ENCODE measurements at places on chromosomes 5 and 9.

GRCh38 chr5:9799606-9800005, 169.5 kb upstream of the TAS2R1 start:
- no peak for DNase-seq

DNA sequence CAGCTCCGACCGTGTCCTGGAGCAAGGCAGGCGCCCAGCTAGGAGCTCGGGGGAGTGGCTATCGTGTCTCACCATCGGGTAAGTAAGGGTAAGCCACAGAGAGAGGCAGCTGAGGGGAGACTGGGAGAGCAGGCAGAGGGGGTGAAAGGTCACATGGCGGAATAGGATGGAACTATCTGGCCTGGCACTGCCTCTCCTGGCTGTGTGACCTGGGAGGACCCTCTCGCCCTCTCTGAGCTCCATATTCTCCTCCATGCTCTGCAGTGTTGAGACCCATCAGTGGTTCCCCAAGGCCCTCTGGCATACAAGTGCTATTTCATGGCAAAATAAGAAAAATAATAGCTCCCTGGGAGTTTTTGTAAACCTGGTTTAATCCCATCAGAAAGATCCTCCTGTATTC, 43.9 kb upstream of the ASS1 start:
- DNase-seq = no peak

DNA sequence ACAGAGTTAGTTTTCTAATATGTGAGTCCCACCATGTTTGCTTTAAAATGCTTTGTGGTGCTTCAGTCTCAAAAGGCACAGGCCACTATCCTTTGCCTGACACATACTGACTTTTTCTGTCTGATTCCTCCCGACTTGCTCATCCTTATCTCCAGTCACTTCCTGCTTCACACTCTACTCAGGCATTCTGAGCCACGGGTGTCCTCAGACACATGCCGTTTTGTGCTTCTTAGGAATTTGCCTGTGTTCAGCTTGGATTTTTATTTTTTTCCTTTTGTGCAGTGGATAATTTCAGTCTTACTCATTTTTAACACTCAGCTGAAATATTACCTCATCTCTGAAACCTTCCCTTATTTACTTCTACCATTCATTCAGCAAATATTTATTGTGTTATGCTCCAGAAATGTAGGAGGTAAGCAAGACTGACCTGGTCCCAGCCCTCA, 54.1 kb downstream of the MAN2A1 start:
- DNase-seq = no peak

- DNase-seq = no peak
These were observed 131.2 kb downstream of the FBN2 start for GRCh38 chr5:128406803-128407202.

DNA sequence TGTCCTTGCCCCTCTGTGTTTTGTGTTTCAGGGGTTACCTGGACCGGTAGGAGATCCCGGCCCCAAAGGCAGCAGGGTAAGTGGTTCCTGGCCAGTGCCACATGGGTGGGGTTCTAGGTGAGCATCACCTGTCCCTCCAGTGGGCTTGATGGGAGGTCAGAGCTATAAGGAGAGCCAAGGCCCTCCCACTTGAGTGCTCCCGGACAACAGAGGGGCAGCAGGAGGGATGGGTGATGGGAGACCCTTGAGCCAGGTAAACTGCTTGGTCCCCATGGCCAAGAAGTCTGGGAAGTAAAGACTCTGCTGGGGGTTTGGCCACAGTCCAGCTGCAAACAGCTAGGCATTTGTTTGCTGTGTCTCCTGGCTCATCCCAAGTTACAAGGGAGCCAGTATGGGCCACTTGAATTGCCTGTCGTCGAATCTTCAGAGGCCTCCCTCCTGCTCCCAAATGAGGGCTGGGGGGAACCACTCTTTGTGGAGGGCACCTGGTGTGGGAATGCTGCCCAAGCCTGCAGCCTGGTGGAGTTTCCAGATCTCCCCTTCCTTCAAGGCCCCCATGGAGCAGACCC, 51.0 kb downstream of the COL27A1 start:
- no peak for DNase-seq

GRCh38 chr5:160692271-160692670, 159.7 kb downstream of the ATP10B start:
- no peak for DNase-seq

DNA sequence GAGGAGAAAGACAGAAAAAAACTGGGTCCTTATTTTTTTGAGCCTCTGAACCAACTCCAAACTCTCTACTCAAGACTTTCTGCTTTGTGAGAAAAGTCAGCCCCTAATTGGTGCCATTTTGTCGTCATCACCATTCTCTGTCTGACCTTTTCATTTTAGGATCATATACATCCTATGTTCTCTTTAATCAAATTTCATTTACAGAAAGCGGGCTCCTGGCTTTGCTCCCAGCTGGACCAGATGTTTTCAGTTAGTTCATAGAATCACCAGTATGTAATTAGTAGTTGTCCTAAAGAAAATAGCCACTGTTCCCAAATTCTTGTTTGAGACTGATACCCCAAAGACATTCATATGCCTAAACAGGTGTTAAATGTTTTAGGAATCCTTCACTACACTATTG, 28.6 kb upstream of the SLCO4C1 start:
- DNase-seq = no peak

DNA sequence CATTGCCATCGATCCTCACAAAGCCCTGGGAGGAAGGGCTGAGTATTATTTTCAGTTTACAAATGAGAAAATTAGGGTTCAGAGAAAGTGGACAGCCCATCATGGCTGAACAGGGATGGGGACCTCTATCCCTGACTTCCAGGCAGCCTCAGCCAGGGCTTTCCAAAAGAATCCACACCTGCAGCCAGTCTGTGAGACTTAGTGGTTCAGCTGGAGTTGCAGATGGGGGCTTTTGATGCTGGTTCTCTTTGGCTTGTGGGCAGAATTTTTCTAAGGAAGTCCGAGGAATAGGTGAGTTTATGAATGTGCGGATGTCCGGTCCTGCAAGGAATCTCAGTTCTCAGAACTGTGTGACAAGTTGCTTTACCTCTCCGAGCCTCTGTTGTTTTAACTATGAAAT, 138.1 kb downstream of the RGS3 start:
- DNase-seq = no peak

DNA sequence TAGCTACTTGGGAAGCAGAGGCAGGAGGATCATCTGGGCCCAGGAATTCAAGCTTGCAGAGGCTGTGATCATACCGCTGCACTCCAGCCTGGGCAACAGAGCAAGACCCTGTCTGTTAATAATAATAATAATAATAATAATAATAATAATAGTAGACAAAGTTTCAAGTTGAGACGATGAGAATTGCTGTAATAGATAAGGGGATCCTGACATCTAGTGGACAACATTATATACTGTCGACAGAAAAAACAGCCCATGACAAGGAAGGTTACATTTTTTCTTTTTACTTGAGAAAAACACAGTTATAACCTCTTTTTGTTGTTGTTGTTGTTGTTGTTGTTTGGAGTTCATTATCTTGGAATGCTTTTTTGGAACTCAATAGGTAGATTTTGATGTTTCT, 35.3 kb downstream of the NDFIP1 start:
- DNase-seq = peak; percentile 34

DNA sequence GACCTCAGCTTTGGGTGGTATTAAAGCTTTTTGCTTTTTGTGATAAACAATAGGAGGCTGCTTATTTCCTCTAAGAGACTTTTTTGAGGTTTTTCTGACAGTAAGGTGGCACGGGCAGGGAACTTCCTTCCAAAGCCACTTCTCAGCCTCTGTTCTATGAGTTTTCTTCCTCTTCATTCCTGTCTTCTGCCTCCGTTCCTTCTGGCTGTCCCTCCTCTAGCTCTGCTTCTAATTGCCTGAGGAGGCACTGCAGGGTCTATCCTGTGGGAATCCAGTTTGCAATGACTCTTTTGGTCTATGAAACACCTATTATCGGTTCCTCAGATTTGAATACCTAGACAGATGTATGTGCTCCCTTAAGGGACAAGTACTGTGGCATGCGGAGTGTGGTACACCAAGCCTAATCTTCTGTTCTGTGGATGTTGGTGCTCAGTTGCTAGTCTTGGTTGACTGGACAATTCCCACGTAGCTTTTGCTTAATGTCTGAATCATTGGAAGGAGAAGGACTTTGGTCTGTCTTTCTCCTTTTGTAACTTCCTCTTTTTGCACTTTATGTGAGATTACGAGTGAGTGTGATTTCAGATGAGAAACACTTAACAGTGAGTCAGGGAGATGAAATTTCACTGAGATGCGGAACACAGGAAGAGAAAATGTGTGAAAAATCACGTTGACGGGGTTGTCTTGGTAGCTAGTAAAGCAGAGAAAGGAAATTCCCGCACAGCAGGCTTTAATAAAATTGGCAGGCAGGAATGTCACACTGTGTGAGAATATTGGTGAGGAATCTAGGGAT, 305.2 kb downstream of the EFNA5 start:
- DNase-seq = no peak

DNA sequence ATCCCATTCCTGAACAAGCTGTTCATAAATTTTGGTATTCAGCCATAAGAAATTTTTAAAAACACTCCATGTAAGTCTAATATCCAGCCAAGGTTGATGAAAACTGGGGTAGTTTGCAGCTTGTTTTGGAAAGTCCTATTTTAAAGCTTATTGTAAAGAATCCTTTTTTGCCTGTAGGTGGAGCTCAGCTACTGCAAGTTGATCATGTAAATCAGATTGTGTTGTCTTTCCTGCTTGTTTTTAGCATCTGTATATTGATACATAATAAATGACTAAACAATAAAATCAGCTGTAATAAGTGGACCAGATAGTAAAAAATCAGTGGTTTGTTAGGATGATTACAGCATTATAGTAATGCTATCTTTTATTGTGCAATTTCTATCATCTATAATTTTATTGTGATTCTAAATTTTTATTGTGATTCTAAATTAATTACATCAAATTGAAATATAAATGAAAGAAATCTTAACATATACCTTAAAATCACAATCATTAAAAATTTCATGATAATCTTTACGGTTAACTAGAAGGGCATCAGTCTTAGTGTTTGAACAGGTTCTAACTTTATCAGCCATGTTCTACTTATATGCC, 42.4 kb downstream of the CWC27 start:
- peak; percentile 47 for DNase-seq

DNA sequence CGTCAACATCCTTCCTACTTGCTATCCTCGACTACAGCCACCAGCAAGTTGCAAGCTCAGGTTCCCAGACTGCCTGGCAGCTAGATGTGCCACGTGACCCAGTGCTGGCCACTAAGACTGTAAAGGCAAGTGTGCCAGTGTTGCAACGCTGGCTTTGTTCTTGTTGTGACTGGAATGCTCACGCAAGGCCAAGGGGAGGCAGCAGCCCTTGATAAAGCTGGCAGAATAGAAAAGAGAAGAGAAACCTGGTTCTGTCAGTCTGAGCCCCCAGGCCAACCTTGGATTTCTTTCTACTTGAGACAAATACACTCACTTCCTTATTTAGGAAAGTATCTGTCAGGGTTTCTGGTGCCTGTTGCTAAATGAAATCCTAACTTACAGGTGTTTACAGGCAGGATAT, 113.0 kb downstream of the KLHL3 start:
- no peak for DNase-seq

DNA sequence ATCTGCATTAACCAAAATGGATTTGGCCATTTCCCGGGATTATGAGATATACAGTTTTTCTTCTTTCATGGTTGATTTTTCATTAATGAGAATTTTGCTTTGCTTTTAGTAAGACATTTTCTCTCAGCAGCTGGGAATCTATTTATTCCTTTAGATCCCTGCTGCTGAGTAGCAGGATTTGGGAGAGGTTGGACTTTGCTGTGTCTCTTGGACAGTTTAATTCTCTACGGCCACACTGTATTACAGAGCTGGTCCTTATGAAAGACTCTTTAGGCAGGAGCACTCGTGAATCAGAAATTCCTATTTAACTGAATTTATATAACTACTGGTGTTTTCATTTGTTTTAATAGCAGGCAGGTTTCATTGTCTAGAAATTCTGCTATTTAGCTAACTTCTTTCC, 1.6 kb downstream of the UNC13B start:
- DNase-seq = no peak

GRCh38 chr5:107979291-107979690, 308.6 kb upstream of the EFNA5 start:
- DNase-seq = no peak

Data from NCI-H1694 treated with DMSO at 0.1 percent for 48 hours (cell line).